Natural killer cell treated with Interleukin-12 subunit alpha and Interleukin-12 subunit beta and Interleukin-15 and Interleukin-18, amount 100 ng/mL, for 72 hours (primary cell): ENCODE measurements at places on chromosomes 5 and 9.

DNA sequence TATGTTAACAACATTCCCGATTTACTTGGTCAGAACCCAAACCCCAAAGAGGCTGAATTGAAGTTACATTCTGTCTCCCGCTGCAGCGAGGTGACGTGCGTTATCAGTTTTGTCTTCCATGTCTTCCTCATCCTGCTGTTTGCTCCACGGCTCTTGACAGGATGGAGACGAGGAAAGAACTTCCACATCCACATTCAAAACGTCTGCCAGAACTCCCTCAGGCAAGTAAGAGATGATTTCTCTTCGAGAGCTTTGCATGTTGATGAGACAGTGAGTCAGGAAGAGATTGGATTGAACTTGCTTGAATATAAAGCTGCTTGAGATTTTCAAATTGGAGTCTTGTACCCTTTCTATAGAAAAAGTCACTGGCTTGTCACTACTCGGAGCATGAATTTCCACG is 242.6 kb downstream of the AUH start:
- H3K27me3 ChIP-seq = peaks cover 5% of the 10 kb centered on the region
- H3K4me3 ChIP-seq = no peak overlapping the region
- DNase-seq = no peak
- H3K36me3 ChIP-seq = peaks cover 5% of the 10 kb centered on the region
- H3K4me1 ChIP-seq = peaks cover 10% of the 10 kb centered on the region

DNA sequence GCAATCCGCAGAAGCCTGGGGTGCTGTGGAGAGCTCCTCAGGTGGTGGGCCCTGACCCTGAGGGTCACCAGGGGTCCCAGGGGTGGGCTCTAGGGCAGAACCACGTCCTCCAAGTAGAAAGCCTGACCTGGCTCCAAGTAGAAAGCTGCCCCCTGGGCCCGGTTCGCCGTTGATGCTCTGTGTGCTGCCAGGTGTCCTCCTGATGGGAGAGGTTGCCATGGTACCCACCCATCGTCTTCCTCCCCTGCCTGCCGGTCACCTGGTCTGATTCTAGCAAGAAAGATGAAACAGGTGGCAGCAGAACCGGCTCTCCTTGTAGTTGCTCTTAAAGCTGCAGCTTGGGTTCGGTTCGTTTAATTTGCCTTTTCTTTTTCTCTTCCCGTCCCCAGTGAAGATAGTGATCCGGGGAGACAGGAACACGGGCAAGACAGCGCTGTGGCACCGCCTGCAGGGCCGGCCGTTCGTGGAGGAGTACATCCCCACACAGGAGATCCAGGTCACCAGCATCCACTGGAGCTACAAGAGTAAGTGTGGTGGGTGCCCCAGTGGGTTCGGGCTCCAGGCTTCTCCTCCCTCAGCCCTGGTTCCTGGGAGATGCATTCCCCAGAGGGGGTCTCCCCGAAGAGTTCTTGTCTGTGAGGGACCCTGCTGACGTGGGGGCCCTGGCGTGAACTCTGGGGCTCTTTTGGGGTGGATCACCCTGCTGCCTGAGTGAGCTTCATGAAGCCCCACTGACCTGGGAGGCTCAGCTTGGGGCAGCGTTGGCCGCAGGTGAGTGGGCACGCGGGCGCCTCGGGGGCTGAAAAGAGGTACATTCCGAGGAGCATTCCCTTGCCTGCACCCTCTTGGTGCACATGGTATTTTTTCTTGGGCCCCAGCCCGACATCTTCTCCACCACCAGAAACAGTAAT is 15.6 kb downstream of the RABL6 start:
- no peak overlapping the region for H3K27ac ChIP-seq
- no peaks in the 10 kb centered on the region for H3K27me3 ChIP-seq
- peaks cover 6% of the 10 kb centered on the region for H3K4me1 ChIP-seq
- DNase-seq = peak; percentile 60

GRCh38 chr9:27059907-27060306 is 49.1 kb upstream of the TEK start:
- no peaks in the 10 kb centered on the region for H3K36me3 ChIP-seq
- no peak overlapping the region for H3K27ac ChIP-seq
- no peak for DNase-seq
- no peaks in the 10 kb centered on the region for H3K4me1 ChIP-seq

- no peak overlapping the region for H3K27ac ChIP-seq
- H3K36me3 ChIP-seq = no peaks in the 10 kb centered on the region
- no peak for DNase-seq
- peaks cover 14% of the 10 kb centered on the region for H3K27me3 ChIP-seq
- no peak overlapping the region for H3K4me3 ChIP-seq
These were observed 188.4 kb upstream of the PPP1R26 start for GRCh38 chr9:135291165-135291564.

DNA sequence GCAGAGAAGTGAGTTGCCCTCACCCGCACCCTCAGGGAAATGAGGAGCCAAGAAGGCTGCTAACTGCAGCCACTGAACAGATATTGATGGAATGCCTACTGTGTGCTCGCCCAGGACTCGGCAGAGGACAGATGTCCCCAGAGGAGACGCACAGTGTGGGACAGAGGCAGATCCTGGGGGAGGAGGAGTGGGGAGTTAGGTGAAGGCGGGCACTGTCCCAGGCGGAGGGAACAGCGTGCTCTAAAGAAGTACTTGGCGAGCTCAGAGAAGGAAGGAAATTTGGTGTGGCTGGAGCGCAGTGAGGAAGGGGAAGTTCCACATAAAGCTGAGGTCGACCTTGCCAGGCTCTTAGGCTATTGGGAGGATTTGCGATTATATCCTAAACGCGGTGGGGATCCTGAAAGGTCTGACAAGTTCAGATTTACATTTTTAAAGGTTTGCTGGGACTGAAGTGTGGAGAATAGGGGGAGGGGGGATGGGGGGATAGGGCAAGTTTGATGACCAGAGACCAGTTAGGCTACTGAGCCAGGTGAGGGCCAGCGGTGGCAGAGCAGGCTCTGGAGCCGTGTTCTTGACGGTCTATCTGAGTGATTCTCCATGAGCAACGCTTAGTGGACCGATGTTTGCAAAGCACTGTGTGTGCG is 23.6 kb upstream of the CERCAM start:
- H3K4me3 ChIP-seq = no peak overlapping the region
- H3K4me1 ChIP-seq = no peaks in the 10 kb centered on the region
- no peak overlapping the region for H3K27ac ChIP-seq
- no peaks in the 10 kb centered on the region for H3K36me3 ChIP-seq
- peaks cover 3% of the 10 kb centered on the region for H3K27me3 ChIP-seq

- H3K36me3 ChIP-seq = peaks cover 24% of the 10 kb centered on the region
These were observed 332.6 kb downstream of the TAF11L14 start for GRCh38 chr5:17966640-17967402.

- DNase-seq = no peak
- H3K27me3 ChIP-seq = no peaks in the 10 kb centered on the region
- H3K4me1 ChIP-seq = no peaks in the 10 kb centered on the region
- no peaks in the 10 kb centered on the region for H3K36me3 ChIP-seq
- H3K27ac ChIP-seq = no peak overlapping the region
These were observed 648.2 kb downstream of the MAT2B start for GRCh38 chr5:164153469-164154172.

- H3K36me3 ChIP-seq = no peaks in the 10 kb centered on the region
- peaks cover 5% of the 10 kb centered on the region for H3K27me3 ChIP-seq
- H3K4me1 ChIP-seq = no peaks in the 10 kb centered on the region
- no peak for DNase-seq
- no peak overlapping the region for H3K27ac ChIP-seq
These were observed 125.3 kb upstream of the IRX4 start for GRCh38 chr5:2007878-2008501.
